T-helper 2 cell (primary cell): ENCODE measurements at places on chromosomes 1 and 21.

DNA sequence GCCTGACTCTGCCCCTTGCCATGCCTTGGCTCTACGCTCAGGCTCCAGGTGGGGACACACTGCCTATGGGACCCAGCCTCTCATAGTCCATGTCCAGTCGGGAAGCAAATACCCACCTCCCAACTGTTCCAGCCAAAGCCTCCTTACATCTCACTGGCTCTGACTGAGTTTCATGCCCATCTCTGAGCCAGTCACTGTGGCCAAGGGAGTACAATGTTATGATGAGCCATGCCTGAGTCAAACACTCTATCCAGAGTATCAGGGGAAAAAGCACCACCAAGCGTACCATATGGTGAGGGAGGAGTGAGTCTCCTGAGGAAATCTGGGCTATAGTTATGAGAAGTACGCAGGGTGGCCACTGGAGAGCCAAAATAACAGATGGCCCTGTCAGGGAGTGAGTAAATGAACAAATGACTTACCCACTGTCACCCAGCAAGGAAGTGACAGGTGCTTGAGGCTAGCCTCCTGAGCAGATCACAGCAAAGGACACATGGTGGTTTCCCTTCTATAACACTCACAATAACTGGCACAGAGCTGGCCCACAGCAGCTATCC, 236.6 kb upstream of the GJB5 start:
- no peak for DNase-seq

DNA sequence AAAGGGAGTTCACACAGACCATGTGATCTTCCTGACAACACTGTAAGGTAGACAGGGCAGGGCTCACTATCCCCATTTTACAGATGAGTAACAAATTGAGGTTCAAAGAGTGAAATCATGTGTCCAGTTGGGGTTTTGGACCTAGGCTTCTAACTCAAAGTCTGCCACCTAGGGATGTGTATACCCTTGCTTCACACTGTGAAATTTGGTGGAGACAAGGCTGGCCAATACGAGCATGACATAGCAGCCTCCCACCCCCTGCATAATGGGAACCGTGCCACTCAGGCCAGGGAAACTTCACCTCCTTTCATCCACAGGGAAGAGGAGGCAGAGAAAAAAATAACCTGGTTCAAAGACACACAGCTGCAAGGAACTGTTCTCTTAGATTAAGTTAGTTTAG, 6.8 kb downstream of the IQGAP3 start:
- no peak for DNase-seq

GRCh38 chr1:48530727-48531351, 58.8 kb upstream of the SPATA6 start:
- DNase-seq = no peak

DNA sequence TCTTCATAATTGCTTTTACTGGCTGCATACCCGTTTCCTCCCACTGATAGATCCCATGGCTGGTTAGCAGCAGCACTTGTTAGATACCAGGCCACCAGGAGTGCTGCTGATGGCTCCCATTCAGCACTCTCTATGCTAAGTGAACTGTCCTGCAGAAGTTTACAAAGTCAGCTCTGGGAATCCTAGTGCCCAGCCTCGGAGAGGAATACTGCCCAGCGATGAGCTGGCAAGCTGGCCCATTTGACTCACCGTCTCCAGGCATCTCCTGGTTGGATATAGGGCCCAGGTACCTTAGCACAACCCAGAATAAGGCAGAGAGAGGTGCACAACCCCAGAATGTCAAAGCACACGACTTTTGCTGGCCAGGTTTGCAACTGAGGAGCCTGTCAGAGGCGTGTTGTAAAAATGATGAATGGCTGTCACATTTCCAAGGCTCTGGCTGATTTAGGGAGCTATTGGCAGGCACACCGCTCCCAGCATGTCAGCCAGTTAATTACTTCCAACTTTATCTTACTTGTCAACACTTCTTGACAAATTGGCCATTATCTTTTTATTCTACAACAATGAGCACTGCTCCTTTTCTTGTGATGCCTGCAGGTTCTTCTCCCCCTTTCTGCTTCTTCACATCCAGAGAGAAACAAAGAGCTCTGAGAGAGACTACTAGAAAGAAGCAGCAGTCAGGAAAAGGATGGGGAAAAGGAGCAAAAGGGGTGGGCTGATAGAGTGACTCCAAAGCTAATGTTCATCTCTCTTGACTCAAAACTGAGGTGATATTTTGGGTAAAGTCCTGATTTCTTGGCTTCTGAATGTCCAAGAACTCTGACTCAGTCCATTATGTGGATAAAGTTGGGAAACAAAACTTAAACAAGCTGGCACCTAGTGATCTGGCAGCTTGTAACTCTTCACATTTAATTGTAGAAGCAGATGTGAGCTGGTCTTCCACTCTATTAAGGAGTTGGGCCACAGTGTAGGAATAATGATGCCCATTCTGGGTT, 10.8 kb upstream of the ANGPTL7 start:
- DNase-seq = no peak

GRCh38 chr1:34113887-34114286, 51.1 kb downstream of the CSMD2 start:
- no peak for DNase-seq

DNA sequence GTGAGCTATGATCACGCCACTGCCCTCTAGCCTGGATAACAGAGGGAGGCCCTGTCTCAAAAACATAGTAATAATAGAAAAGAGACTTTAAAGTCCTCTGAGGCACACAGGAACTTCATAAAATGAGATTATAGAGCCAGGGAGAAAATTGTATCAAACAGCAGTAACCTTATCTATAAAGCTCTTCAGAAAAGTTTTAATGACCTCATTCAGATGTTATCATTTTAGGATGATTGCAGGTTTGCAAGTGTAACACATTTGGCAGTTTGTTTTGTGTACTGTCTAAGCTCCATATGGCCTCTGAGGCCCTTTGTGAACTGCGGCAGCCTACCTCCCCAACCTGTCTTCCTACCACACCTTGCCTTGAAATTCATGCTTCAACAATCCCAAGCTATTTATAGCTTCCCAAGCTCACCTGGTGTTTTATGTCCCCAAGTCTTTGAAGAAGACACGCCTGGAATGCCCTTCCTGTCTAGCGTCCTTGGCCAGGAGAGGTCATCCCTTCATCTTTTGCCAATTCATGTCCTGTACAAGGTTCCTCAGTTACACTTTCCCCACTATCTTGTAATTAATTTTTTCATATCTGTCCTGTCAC, 8.5 kb upstream of the AKNAD1 start:
- DNase-seq = no peak
